Muscle of leg (tissue), 16 donors: ENCODE measurements at places on chromosomes 11 and 22. TPM values are rescaled to one million over a fixed set of nuclear protein-coding genes. Genes with fewer than 3 reads are reported as not detected.

The OR52W1 gene
- total RNA-seq = not detected

The OR8D1 gene
- total RNA-seq = not detected

The ABCG4 gene
- 0.13 TPM for total RNA-seq

The XKR3 gene
- not detected for total RNA-seq

The EXPH5 gene
- 0.80 TPM for total RNA-seq

The MUC15 gene
- not detected for total RNA-seq

The TIMM10 gene
- total RNA-seq = 44.1 TPM
